Suppressor macrophage treated with lipopolysaccharide for 4 hours (primary cell): ENCODE measurements at places on chromosomes 12 and 14.

- peak; percentile 51 for DNase-seq
Observed at GRCh38 chr12:7137908-7138307, 7.7 kb downstream of the CLSTN3 start.

DNA sequence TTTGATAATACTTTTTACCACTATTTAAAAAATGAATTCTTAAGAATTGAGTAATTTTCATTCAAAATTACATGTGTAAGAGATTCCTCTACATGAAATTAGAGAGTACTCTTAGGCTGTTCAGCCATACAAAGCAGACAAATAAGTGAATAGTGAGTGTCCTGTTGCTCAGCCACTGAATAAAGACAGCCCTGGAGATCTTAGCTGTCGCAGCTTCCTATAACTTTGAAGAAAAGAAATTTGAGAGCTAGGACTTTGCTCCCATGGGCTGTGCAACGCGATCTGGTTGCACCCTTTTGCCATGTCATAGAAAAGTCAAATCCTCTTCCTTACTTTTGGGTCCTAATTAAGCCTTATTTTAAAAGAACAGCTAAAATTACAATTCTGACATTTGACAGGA is 40.9 kb upstream of the LRIG3 start:
- DNase-seq = no peak

GRCh38 chr14:80356413-80356812 is 145.1 kb upstream of the DIO2 start:
- no peak for DNase-seq

GRCh38 chr12:11576104-11576503 is 73.4 kb upstream of the ETV6 start:
- peak; percentile 62 for DNase-seq

DNA sequence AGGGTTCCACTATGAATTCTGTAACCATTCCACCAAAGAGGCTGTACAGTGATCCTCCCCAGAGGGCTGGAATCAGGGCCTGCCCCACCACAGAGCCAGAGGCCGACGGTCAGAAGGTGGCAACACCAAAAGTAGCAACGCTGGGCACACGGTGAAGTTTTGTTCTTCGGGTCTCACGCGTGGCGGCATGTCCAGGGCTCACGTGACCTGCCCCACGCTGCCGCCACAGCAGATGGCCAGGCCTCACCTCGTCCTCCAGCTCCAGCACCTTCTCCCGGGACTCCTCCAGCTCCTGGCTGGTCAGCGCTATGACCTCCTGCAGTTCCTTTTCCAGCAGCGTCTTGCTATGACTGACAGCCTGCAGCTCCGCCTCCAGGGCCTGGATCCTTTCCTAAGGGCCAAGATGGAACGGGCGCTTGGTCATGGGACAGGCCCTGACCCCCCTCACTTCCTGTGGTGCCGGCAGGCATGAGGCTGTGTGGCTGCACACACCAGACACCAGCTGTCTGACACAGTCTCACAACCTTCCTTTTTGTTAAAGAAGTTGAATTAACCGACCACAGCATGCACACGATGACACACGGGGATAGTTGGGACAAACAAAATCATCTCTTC is 22.4 kb upstream of the ANKLE2 start:
- no peak for DNase-seq

DNA sequence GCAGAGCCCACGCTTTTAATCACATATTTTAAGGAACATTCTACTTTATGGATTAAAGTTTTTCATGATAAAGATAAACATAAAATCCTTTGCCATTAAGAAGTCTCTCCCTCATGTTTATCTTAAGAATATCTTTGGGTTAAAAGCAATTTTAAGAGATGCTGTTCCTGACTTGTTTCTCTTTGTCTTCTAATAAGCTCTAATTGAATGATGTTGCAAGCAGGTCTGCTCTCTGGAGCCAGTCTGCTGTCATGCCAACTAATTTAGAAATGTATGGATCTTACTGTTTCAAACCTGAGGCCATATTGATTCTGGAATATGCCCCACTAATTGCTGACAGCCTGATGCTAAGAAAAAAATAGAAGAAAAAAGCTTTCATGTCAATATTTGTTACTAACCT is 173.6 kb downstream of the TTC8 start:
- DNase-seq = no peak

DNA sequence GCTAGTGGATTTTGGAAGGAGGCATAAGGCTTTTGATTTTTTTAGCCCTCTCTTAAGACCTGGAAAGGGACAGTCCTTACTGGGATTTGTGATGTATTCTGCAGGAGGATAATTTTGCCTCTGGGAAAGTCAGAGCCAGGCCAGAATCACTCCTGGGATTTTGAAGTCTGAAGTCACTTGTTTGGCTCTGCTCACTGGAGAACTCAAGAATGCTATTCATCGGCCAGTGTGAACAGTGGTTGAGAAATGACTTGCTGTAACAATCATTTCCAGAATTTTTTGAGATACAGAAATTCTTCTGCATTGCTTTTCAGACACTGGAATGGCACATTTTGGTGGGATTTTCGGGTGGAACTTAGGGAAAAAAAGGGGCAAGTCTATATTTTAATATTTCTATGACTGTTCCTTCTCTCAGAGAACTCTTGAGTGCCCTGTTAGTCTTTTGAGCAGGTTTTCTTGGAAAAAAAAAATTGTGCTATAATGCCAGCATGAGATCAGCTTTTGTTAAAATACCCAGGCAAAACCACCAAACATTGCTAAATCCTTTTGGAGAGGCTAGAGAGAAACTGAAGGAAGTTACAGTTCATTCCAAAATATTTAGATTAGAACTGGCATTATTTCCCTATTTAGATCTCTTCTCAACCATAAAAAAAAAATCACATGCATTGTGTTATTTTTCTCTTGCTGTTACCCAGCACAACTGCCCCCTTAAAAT is 26.1 kb upstream of the BHLHE41 start:
- peak; percentile 29 for DNase-seq

DNA sequence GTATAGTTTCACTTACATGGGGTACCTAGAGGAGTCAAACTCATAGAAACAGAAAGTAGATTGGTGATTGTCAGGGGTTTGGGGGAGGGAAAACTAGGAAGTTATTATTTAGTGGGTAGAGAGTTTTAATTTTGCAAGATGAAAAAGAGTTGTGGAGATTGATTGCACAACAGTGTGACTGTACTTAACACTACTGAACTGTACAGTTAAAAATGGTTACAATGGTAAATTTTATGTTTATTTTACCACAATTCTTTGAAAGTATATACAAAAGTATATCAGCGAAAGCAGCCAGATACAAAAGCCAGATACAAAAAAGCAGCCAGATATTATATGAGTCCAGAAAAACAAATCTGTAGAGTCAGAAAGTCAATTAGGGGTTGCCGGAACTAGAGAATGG is 247.6 kb downstream of the IPO8 start:
- DNase-seq = no peak

- DNase-seq = no peak
Observed at GRCh38 chr12:102533483-102534215, 53.3 kb upstream of the IGF1 start.

GRCh38 chr12:125124320-125124966 is 59.2 kb downstream of the AACS start:
- DNase-seq = no peak

GRCh38 chr12:106090591-106091445 is 47.9 kb downstream of the NUAK1 start:
- no peak for DNase-seq

DNA sequence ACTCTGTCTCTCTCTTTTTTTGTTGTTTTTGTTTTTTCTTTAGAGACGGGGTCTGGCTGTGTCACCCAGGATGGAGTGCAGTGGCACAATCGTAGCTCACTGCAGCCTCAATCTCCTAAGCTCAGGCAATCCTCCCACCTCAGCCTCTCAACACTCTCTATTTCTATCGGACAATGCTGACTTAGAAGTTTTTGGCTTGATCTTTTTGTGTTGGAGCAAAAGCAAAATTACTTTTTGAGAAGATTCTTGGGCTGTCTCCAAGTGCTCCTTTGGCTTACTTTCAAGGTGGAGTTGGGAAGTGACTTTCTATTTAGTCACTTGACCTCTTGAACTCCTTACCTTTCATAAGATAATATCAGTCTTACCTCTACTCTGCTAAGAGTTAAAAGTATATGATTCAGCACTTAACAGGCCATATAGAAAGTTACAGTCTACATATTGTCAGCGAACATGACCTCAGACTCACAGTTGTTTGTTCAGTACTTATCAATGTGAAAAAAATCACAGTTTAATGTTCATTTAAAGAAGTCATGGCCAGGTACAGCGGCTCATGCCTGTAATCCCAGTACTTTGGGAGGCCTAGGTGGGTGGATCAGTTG is 15.4 kb upstream of the MIA2 start:
- DNase-seq = no peak

GRCh38 chr14:33475623-33476022 is 475.3 kb downstream of the EGLN3 start:
- peak; percentile 15 for DNase-seq

DNA sequence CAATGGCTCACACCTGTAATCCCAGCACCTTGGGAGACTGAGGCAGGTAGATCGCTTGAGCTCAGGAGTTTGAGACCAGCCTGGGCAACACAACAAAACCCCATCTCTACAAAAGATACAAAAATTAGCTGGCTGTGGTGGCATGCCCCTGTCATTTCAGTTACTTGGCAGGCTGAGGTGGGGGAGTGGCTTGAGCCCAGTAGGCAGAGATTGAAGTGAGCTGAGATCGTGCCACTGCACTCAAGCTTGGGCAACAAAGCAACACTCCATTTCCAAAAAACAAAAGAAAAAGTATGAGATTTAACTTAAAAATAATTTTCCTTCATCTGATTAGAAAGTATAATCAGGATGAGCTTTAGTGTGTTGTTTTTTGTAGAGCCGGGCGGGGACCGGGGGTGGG is 47.9 kb upstream of the BCAT1 start:
- DNase-seq = no peak

DNA sequence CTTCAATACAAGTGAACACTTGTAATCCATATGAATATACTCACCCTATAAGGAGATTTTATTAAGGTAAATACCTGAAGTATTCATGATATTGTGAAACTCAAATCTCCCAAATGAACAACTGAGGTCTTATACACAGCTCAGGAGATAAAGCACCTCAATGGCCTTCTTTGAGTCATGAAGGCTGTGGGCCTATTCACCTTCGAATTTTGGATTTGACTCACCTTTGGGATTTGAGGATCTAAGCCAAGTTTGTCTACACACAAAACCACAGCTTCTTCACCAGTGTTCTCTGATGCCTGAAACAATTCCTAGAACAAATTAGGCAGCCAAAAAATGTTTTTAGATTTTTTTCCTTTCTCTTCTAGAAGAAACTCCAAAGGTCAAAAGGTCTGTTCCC is 194.1 kb downstream of the NUAK1 start:
- DNase-seq = no peak

- peak; percentile 95 for DNase-seq
Observed at GRCh38 chr12:13196130-13196921, at the start of gene EMP1. Gene EMP1, plus strand, starts transcription at chr12:13196726. Its CDS starts 14,785 bp downstream, at chr12:13211511.

DNA sequence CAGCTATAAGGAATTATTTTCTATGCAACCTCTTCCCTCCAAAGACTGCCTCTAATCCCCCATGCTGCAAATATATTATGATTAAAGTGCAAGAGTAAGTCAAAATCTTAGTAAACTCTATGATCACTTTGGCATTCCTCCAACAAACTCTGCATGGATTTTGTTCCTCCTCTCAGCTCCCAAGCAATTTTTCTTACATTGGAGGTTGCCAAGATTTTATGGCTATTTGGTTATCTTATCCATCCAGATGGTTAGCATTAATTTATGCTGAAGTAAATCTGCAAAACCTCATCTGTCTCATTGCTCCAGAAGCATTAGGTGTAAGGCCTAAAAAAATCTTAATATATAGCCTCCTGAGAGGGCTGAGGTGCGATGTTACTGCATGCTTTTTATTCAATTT is 228.1 kb downstream of the CHST11 start:
- DNase-seq = no peak

DNA sequence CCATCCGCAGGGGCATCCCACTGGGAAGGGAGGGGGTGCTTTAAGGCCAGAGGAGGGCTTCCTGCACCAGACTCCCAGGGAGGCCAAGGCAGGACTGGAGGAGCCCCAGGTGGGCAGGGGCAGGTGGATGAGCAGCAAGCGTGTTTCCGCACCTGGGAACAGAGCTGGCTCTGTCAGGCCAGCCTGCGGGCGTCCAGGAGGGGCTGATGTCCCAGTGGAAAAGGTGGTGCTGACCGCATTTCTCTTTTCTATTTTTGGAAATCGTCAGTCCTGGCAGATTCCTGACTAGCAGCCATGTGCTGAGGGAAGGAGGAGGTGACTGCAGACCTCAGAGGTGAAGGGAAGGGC is 27.2 kb downstream of the CHGA start:
- no peak for DNase-seq

- DNase-seq = peak; percentile 60
Observed at GRCh38 chr12:111886662-111887545, 44.9 kb downstream of the MAPKAPK5 start.

DNA sequence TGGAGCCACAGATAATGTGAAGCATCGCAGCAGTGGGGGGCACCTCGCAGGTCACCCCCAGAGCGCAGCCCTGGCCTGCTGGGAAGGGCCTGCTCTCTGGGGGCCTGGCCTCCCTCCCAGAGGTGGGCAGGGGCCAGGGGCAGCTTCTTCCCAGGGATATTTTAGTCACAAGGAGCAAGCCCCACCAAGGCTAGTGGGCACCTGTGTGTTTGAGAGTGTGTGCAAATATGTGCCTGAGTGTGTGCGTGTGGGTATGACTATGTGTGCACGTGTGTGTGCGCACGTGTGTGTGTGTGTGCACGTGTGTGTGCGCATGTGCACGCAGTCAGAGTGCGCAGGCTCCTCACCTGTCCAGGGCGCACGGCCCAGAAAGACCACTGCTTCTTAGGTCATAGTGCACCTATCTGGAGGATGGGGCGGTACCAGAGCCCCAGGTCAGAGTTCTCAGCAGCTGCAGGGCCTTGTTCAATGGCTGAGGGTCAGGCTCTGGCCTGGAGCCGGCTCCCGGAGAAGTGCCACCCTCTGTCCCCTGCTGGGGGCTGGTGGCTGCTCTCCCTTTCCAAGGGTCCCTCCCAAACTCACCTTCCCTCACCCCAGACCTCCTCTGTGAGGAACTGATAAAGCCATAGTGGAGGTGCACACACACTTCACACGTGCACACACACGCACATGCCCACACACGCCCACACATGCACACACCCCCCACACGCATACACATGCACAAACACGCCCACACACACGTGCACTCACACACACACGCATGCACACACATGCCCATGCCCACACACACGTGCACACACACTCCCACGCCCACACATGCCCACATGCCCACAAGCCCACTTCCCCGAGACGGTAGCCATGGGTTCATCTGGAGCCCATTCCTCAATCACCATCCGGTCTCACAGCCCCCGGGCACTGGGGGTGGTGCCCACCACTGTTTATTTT is 128.5 kb downstream of the KIF26A start:
- no peak for DNase-seq
